Amygdala (tissue), 56 donors: ENCODE measurements at places on chromosomes 4 and X.

GRCh38 chr4:140185412-140186081 lies 31.6 kb upstream of the MAML3 start:
- no peak for DNase-seq

GRCh38 chr4:11566444-11567022 lies 137.8 kb upstream of the HS3ST1 start:
- no peak for DNase-seq

DNA sequence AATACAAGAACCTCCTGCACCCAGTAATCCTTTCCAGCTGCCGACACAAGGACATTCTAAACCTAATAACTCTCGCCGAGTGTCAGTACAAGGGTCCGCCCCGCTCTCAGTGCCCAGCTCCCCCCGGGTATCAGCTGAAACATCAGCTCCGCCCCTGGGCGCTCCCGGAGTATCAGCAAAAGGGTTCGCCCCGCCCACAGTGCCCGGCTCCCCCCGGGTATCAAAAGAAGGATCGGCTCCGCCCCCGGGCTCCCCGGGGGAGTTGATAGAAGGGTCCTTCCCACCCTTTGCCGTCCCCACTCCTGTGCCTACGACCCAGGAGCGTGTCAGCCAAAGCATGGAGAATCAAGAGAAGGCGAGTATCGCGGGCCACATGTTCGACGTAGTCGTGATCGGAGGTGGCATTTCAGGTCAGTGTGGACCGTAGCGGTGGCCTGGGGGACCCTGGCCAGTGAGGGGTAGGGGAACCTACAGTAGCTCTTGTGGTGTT lies at the start of gene MAOA:
Gene MAOA, plus strand, starts transcription at position 295 of the 490 bp plus-strand sequence. Its CDS starts 43 bp downstream, at position 338.
- DNase-seq = peak; percentile 66

DNA sequence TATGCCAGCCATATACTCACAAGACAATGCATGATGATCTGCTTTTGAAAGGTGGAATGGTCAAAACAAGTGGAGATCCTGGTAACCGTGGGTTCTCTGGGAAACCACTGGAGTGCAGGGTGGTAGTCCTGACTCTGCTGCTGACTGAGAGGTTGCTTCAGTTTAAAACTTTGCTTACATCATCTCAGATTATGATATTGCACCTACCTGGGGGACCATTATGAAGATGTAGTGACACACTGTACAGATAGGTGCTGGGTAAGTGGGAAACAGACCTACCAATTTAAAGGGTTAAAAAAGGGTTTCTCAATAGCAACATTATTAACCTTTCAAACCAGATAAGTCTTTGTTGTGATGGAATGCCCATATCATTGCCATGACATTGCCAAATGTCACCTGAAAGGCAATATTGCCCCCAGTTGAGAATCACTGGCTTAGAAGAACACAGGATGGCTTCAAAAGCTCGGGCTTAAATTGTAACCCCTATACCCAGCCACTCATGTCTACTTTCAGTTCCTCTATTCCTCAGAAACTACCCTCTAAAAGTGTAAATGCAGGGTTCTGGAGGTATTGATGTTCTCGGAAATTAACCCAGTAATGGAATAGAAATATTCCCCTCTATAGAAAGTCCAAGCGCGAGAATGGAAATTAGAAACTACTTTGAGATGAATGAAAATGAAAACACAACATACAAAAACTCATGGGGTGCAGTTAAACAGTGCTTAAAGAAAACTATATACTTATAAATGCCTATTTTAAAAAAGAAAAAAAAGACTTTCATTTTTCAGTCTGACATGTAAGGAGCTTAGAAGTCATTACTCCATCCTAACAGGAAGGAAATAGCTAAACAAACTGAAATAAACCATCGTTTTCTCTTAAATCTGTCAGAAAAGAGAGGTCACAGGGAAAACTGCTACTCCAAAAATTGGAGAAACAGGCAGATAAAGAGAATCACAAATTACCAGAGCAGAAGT lies 65.8 kb downstream of the ARHGEF6 start:
- no peak for DNase-seq
